ENCODE measurements at places on chromosomes 3 and 15.
A peak's percentile ranks its signal among the peaks of the same experiment; 100 is the strongest.

DNA sequence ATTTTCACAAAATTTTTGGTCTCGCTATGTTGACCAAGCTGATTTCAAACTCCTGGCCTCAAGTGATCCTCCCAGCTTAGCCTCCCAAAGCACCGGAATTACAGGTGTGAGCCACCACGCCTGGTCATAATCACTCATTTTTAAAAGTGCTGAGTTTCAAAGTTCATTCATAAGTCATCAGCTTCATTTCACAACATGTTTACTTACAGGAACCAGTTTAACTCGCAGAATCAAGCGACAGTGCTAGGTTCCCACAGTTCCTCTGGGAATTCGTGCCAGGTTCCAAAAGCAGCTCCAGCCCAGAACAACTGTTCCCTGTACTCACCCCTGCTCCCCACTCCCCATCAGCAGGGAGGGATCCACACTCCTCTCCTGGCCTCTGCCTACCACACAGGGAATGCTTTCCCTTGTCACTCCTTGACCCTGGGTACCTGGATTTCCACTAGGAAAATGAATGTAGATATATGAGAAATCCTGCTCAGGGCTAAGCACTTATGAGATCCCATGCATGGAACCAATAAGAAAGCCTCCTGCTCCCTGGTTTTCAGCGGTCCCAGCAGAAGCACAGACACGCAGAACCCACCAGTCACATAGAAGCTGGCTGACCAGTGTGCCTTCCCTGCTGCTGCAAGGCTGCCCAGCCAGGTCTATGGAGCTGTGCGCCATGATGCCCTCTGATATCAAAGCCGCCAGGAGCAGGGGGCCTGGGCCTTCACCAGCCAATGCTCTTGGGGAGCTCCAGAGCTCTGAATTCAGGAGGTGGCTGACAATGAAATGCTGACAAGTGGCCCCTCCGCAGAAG lies 72.3 kb downstream of the ITGB5 start:
- no peak for DNase-seq

DNA sequence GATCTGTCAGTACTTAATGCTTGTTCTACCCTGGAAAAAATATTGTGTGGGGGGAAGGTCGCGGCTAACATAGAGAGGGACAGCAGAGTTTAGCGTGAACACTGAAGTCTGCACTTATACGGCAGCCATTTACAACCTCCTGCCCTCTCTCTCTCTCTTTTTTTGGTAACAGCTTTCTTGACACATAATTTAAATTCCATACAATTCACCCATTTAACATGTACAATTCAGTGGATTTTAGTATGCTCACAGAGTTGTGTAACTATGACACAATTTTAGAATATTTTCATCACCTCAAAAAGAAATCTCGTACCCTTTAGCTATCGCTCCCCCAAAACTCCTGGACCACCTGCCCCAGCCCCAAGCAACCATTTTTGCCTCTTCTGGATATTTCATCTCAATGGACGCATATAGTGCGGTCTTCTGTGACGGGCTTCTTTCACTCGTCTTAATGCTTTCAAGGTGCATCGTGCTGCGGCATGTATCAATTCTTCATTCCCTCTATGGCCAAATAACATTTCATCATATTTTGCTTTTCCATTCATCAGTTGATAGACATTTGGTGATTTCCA lies 141.8 kb downstream of the XXYLT1 start:
- no peak for DNase-seq

DNA sequence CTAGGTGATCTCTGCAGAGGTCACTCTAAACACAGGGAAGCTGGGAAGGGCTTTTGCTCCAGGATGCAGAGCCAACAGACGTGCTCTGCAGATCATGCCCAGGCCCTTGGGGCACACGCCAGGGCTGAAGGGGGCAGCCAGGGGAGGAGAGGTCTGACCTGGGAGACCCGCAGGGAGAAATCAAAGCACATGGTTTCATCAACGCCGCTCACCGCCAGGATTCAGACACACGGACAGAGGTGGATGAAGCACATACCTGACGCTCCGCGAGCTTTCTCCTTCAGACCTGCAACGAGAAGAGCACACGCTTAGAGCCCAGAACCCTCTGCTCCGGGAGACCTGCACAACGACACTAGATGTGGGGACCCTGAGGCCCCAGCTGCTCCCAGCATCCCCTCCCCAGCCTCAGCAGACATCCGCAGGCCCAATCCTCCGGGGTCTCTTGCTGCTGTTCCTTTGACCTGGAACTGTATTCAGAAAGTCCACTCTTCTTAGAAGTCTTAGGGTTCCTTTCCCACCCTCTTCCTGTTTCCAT lies 90.7 kb upstream of the IQSEC1 start:
- no peak for DNase-seq

DNA sequence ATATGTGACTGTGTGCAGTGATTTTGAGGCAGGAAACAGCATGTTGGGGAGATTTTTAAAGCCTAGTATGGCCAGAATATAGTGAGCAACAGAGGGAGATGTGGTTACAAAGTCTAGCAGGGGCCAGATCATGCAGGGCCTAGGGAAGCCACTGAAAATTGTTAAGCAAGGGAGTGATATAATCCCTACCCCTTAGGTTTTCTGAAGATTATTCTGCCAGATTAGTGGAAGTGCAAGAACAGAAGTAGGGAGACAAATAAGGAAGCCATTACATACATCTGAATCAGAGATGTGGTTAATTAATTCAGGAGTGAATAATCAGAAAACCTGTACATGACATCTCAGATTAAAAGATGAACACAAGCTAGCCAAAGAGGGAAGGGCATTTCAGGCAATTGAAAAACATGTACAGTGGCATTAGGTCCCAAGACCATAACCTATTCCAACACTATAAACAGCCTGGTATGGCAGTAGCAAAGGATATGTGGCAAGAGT lies 54.8 kb downstream of the MSL2 start:
- DNase-seq = no peak

DNA sequence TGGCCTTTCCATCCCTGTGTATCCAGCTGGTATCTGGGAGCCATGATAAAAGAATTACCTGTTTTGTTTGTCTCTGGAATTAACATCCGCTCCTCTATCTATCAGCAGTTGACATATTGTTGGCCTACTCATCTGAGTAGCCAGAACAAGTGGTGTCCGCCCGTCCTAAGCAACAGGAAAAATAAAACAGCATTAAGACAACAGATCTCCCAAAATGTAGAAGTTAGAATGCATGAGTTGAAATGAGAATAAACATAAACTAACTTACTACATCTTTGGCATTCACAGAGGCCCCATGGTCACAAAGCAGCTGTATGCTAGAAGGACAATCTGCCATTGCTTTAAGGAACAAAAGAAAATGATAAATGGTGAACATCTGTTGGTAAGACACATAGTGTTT lies 75.9 kb downstream of the UACA start:
- DNase-seq = no peak

- DNase-seq = no peak
Measured at GRCh38 chr3:120196333-120196732, 88.7 kb downstream of the GPR156 start.

- no peak for DNase-seq
Measured at GRCh38 chr3:24160424-24161095, 215.5 kb downstream of the NR1D2 start.

- DNase-seq = peak; percentile 56
Measured at GRCh38 chr3:197599089-197599765, 43.5 kb upstream of the BDH1 start.
